ENCODE measurements at places on chromosomes 7 and 10.

DNA sequence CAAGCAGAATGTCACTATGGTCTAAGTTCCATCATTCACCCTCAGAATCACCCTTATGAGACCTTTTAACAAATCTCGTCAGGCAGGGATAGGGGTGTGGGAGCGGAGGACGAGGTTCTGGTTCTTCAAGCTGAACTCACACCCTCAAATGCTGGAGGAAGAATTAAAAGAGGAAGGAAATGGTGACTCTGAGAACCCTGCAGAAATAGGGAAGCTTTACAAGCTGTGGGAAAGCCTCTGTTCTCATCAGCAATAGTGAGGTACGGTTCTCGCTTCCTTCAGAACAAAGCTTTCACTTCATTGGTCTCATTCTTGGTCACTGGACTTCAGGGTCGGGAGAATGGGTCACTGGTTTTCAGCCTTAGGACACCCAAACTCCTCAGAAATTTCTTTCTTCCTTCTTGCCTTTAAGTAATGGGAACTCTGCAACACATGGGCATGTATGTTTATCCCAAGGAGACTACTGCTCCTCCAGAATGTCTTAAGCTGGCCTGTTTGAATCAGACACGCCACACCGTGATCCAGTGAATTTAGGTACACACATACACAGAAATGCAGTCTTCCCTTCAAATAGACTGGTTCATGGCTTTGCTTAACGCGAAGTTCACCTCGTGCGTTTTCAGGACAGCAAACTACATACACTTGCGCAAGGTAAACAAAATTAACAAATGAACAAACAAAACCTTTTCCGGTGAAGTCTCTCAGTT, 226.0 kb downstream of the SFMBT2 start:
- DNase-seq = peak; percentile 96

- no peak for DNase-seq
These were observed 69.3 kb downstream of the LRRC4 start for GRCh38 chr7:127961786-127962453.

- no peak for DNase-seq
These were observed 46.4 kb downstream of the KIAA1217 start for GRCh38 chr10:24255115-24255880.

- no peak for DNase-seq
These were observed 123.7 kb upstream of the FAM20C start for GRCh38 chr7:68629-69028.

GRCh38 chr7:15603124-15603523, 41.3 kb upstream of the AGMO start:
- DNase-seq = no peak

DNA sequence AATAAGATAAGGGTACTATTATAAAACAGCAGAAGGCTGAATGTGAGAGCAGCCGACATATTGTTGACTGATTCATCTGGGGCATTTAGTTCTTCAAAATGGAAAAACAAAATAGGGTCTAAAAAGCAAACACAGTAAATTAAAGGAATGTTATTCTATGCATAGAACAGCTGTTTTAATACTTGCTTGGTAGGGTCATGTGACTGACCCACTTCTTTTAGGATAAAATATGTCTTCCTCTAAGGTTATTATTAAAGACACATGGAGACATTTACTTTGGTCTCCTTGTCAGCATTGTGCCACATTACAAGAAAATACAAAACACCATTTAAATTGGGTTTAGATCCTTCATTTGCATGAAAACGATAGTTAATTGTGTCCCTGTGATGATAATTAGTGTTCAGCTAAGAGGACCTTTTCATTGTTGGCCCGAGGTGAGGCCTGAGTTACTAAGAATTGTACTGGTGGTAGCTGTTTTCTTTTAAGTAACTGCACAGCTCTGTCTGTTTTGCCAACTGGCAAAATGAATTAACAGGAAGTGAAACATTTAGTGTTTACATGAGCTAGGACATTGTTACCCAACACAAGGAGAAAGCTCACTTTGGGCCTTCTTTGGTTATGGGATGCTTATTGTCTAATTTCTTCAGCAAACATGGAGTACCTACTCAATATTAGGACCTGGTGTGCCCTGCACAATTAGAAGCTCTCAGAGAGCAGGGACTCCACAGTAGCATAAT, 764.4 kb downstream of the LRMDA start:
- DNase-seq = peak; percentile 50

- no peak for DNase-seq
These were observed 451.5 kb upstream of the SEMA3D start for GRCh38 chr7:85638394-85638793.

DNA sequence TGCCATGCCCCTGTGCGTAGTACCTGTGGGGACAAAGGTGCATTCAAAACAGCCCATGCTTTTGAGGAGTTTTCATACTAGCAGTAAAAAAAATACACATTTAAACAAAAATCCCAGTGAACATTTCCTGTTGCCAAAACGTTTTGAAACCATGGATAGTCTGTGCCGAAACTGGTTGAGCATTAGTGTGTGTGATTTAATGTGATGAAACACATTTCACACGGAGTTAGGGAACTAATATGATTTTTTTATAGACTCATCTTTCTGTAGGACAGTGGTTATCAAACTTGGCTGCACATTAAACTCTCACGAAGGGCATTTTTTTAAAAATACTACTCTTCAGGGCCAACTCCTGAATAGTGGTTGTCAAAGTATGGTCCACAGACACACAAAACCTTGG, 111.8 kb upstream of the CREB5 start:
- no peak for DNase-seq

GRCh38 chr7:121049028-121049791, 60.7 kb downstream of the CPED1 start:
- DNase-seq = peak; percentile 22

- DNase-seq = no peak
These were observed 35.1 kb downstream of the BRAF start for GRCh38 chr7:140889645-140890044.

GRCh38 chr10:24579906-24580305, 143.8 kb downstream of the ARHGAP21 start:
- no peak for DNase-seq

- DNase-seq = no peak
These were observed 3.2 kb upstream of the TMEM273 start for GRCh38 chr10:49191349-49191748.

GRCh38 chr10:87094373-87095235, at the start of the genes GLUD1 and SHLD2:
Gene GLUD1, minus strand, starts transcription at chr10:87094843. Its CDS starts 74 bp downstream, at chr10:87094769.
Gene SHLD2, plus strand, starts transcription at chr10:87095206. Its CDS starts 56,149 bp downstream, at chr10:87151355.
- peak; percentile 96 for DNase-seq

DNA sequence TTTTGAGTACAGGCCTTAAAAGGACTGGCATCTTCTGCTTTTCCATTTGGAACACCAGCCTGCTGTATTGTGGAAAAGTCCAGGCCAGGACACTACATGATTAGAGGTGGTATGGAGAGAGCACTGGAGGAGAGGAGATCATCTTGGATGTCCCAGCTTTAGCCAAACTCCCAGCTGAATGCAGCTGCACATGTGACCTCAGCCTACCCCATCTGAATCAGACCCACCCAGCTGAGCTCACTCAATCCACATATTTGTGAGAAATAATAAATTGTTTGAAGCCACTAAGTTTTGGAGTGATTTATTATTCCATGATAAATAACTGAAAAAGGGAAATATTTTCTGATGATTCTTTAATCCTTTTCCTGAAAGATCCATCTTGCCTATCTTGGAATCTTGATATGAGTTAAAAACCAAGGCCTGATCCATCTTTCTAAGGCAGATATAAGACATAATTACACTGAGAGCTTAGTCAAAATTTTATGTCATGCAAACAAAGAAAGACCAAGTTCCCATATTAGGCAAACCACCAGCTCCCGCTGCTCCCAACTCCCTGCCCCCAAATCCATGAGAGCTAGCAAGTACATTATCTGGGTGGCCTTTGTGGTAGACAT, 55.1 kb upstream of the TRIL start:
- DNase-seq = no peak

DNA sequence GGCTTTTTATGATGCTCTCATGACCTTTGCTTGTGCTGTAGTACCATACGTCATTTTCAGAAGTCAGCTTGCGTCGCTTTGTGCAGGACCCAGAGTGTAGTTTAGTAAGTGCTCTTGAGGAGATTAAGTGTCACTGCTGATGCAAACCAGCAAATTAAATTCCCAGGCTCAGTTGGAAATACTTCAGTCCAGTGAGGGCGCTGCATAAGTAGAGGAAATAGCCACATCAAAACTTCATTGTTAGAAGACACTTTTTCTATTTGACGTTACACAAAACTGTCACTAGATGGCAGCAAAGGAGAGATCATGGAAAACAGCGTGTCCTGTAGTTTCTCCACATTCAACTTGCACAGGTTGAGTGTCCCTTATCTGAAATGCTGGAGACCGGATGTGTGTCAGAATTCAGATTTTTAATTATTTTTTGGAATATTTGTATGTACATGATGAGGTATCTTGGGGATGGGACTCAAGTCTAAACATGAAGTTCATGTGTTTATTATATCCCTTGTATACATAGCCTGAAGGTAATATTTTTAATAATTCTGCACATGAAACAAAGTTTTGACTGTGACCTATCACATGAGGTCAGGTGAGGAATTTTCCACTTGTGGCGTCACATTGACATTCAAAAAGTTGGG, 7.9 kb downstream of the ZNF22 start:
- peak; percentile 88 for DNase-seq

GRCh38 chr7:71718563-71718962, 586.6 kb downstream of the GALNT17 start:
- no peak for DNase-seq

DNA sequence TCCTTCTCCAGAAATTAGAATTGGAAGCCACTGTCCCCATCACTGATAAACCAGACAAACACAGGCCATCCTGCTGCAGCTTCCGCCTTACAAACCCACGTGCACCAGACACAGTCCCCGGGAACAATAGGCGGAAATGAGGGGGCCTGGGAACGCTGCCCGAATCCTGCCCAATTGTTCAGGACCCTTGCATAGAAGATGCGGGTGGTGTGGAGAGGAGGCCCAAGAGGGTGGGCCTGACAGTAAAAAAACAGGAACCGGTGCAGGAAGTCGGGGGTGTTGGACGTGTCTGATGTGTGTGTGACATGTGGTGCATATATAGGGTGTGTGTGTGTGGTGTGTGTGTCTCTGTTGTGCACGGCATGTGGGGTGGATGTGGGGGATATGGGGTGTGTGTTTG, 26.5 kb upstream of the CHST15 start:
- peak; percentile 44 for DNase-seq

GRCh38 chr10:2401459-2401858, 664.1 kb upstream of the ADARB2 start:
- DNase-seq = no peak

DNA sequence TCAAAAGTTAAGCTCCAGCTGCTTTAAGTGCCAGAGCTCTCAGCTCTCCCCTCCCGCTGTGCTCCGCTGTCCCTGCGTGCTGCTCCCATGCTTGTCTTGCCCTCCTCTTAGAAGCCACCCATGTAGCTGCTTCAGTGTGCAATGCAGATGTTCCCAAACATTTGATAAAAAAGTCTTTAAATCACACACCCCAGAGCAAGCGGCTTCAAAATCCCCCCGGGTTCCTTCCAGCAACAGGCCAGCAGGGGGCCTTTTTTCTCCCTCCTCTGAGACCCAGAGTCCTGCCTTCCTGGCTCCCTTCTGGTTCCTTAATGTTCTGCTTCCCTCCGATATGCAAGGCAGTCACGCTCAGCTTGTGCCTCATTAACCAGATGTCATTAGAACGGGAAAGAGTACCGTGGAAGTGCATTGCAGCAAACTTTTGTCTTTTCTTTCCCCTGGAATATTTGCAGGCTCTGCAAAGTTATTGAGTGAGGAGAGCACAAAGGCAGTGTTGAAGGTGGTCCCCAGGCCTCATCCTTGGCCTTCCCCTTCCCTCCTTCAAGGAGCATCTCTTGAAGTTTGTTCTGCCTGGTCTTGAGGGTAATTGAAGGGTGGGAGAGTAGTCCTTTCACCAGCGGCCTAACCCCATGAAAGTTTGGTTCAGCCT, 25.5 kb downstream of the LDB3 start:
- DNase-seq = peak; percentile 42

DNA sequence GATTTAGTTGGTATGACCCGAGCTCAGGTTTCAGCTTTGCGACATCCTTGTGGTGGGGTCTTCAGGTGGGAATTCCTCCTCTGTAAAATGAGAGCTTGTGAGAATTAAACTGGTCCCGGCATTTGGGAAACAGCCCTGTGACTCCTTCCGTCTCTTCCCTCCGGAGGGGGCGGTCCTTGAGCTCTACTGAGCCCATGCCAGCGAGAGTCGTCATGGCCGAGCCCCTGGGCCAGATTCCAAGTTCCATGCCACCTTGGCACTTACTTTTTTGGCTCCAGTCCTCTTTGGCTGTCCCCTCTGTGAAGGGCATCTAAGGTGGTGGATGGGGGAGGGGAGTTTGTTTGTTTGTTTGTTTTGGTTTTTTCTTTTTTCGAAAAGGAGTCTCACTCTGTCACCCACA, 47.6 kb downstream of the GTF2IRD1 start:
- no peak for DNase-seq

DNA sequence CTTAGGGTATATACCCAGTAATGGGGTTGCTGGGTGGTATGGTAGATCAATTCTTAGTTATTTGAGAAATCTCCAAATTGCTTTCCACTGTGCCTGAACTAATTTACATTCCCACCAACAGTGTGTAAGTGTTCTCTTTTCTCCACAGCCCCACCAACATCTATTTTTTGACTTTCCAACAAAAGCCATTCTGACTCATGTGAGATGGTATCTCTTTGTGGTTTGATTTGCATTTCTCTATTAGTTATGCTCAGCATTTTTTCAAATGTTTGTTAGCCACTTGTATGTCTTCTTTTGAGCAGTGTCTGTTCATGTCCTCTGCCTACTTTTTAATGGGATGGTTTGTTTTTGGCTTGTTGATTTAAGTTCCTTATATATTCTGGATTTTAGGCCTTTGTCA, 66.4 kb downstream of the MGAM2 start:
- DNase-seq = no peak

DNA sequence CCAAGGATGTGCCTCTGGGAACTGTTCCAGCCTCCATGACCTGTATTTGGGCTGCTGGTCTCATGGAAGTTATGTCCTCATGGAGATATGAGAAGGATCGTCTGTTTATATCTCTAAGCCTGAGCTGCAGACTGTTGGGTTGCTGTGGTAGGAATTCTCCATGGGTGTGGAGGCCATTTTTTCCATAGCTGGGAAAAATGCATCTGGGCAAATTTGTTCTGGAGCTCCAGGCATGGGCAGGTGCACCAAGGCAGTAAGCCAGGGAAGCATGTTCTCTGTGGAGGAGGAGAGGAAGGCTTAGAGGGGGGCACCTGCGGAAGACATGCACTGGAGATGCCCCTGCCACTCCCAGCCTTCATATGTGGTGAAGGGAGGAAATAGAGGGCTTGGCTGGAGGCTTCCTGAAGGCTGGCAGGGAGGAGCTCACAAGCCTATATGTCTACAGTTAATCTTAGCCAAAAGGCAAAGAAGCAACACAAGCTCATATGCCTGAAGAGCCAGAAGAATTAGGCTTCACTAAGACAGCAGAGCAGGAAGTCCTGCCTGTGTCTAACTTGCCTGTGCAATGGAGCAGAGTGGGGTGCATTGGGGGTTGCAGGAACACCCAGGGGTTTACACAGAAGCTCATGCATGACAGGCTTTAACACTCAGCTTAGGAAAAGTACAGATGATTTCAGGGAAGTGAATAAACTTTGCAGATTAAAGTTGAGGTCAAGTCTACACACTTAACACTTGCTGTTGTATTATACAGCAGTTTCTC, 35.1 kb upstream of the CXCL12 start:
- DNase-seq = no peak

DNA sequence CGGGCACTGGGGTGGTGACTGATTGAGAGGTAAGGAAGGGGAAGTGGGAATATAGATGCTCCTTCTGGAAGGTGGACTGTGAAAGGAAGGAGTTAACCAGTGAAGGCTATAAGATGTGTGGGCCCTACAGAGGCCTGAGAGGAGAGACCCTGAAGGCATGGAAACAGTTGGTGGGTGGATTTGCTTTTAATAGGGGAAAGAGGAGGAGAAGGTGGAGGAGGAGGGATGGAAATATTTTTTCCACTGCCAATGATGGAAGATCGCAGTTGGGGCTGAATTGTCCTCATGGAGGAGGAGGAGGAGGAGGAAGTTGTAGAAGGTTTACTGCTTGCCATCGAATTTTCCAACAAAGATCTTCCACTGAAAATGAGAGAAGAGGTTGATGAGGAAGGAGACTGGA, 80.3 kb downstream of the KIAA1217 start:
- no peak for DNase-seq
